ENCODE measurements at places on chromosomes 12 and 14.

- no peak for DNase-seq
Measured at GRCh38 chr12:79433465-79434072, 257.2 kb downstream of the PAWR start.

- DNase-seq, result no peak
Measured at GRCh38 chr14:98393527-98393926, 878.5 kb downstream of the BCL11B start.

DNA sequence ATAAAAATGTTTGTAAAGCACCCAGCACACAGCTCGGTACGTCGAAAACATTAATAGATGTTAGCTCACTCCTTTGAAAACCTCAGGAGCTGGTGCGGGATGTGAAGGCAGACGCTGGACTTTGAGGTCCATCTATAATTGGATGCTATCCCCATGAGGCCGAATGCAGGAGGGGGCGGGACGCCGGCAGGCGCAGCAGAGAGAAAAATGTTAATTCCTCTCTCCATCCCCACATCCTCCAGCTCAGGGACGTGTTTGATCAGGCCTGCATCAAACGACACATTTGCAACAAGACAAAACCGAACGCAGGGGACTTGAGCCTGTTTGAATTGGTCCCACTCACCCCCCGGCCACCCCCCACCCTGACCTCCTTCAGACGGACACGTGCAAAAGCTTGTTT lies 231.0 kb downstream of the RBM19 start:
- no peak for DNase-seq

DNA sequence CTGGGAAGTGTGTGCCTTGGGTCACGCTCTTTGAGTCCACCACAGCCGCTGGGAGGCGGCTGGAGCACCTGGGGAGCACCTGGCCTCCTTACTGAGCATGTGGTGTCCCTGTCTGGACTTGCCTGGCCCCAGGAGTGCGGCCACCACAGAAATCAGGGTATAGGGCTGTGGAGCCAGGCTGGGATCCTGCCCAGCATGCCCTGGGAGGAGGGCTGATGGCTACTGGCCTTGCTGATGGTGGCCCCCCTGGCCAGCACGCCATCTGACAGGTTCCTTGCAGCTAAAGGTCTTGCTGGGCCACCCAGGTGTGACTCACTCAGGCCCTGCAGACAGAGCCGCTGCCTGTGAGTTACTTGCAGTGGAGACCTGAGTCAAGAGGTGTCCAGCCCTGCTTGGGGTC lies 6.0 kb downstream of the ULK1 start:
- no peak for DNase-seq

- no peak for DNase-seq
Measured at GRCh38 chr12:117119592-117120198, 20.5 kb upstream of the TESC start.

GRCh38 chr14:26531894-26532293 lies 65.9 kb downstream of the NOVA1 start:
- no peak for DNase-seq

- DNase-seq, result no peak
Measured at GRCh38 chr14:39716987-39717570, 284.8 kb upstream of the FBXO33 start.

GRCh38 chr12:32120419-32120818 lies 13.8 kb downstream of the BICD1 start:
- no peak for DNase-seq

- DNase-seq, result no peak
Measured at GRCh38 chr14:96091149-96091693, 52.1 kb downstream of the C14orf132 start.

DNA sequence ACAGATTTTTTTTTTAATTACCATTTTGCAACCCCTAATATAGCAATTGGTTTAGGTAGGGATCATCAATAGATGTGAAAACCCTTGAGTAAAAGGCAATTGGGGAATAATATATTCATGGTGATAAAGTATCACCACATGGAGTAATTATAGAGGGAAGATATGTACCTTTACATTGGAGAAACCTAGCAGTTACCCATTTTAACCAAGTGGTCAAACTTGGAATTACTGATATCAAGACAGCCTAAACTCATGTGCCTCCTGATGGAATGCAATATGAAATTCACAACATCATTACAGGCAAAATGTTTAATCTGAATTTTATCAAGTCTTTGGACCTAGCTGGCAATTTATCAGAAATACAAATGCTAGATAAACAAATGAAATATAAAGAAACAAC lies 6.7 kb upstream of the SLC10A1 start:
- no peak for DNase-seq

DNA sequence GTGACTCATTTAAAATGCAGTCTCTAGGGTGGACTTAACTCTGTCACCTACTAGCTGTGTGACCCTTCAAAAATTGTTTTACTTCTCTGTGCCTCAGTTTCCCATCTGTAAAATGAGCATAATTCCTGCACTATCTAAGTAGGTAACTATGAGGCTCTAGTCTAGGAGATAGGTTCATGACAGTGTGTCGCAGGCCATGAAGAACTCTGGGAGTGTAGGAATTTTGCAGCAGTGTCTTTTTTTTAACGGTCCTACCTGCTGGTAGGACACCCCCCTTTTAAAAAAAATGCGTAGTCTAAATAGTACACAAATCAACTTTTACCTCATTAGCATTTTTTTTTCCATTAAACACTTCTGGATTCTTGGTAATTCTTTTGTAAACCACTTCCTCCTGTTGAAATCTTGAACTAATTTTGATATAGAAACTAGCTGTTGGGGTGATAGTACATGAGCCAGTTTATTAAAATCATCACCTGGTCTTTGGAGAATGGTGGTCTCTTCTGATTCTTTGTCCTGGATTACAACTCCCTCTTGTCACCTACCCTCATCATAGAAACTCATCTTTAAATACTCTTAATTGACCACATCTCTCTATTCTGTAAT lies 86.0 kb upstream of the SLC38A2 start:
- DNase-seq, result no peak

GRCh38 chr12:13472690-13473089 lies 276.2 kb downstream of the EMP1 start:
- DNase-seq, result no peak

- no peak for DNase-seq
Measured at GRCh38 chr14:90553298-90553920, 156.6 kb downstream of the CALM1 start.

DNA sequence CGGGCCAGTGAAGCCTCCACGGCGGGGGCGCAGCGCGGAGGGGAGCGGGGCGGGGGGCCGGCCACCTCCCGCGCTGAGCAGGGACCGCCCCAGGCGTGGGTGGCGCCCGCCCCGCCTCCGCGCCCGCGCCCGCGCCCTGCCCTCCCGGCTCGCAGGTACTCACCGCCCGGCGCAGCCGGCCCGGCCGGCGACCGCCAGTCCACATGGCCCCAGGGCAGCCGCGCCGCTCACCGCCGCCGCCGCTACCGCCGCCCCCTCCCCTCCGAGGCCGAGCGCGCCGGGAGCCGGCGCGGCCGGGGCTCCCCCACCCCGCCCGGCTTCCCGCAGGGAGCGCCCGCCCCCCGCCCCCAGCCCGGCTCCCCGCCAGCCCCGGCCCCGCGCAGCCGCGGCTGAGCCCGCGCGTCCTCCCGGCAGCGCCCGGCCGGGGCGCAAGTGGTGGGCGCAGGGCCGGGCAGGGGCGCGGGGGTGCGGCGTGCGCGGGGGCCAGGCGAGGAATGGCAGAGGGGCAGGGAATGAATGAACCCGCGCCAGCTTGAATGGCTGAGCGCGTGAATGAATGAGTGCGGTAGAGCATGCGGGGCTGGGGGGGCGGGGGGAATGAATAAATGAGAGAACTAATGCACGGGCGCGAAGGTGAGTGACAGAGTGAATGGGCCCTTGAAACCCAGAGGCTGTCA lies at the start of gene BEGAIN:
Gene BEGAIN (minus strand): TSS at position 332 of the 677 bp plus-strand sequence. CDS start 127 bp downstream, at position 205.
- DNase-seq, result no peak
